ENCODE measurements at places on chromosomes 16 and 17.
A peak's percentile ranks its signal among the peaks of the same experiment; 100 is the strongest.

DNA sequence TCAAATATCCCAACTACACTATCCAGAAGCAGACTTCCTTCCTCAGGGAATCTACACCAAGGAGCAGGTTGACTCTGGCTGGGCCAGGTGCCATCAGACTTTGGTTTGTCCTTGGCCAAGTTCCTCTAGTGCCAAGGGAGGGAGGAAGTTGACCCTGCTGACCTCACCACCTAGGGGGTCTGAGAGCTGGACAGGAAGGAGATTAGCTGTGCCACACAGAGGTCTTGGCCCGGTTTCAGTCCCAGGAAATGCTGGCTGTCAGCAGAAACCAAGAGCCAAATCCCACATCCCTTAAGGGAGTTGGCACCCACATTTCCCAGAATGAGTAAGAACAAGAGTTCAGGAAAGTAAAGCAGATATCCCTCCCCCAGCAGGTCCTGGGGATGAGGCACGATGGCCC, 178.2 kb downstream of the SALL1 start:
- no peak for DNase-seq

- no peak for DNase-seq
Measured at GRCh38 chr16:85308611-85309540, 196.6 kb upstream of the CIBAR2 start.

DNA sequence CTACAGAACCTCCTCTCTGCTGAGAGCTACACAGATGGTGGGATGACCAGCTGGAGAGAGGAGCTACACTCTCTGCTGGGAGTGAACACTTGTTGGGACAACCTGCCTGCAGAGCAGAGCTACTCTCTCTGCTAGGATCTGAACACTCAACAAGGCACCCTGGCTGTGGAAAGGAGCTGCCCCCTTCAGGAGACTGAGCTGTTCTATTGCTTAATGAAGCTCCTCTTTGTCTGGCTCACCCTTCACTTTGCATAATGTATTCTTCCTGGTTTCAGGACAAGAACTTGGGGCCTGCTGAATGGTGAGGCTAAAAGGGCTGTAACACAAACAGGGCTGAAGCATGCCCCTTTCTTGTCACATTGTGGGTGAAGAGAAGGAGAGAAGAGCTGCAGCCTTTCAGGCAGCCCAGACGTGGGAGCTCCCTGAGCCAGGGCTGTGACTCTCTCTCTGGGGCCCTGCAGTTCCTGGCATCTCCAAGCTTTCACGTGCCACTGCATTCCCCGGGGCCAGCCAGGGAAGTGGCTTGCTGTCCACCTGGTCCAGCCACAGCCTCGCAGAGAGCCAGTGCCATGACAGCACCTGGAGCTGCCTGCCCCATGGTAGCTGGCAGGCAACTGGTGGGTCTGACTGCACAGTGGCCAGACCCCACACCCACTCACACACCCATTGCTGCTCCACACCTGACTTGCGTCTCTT, 272.8 kb upstream of the KCNJ16 start:
- no peak for DNase-seq

DNA sequence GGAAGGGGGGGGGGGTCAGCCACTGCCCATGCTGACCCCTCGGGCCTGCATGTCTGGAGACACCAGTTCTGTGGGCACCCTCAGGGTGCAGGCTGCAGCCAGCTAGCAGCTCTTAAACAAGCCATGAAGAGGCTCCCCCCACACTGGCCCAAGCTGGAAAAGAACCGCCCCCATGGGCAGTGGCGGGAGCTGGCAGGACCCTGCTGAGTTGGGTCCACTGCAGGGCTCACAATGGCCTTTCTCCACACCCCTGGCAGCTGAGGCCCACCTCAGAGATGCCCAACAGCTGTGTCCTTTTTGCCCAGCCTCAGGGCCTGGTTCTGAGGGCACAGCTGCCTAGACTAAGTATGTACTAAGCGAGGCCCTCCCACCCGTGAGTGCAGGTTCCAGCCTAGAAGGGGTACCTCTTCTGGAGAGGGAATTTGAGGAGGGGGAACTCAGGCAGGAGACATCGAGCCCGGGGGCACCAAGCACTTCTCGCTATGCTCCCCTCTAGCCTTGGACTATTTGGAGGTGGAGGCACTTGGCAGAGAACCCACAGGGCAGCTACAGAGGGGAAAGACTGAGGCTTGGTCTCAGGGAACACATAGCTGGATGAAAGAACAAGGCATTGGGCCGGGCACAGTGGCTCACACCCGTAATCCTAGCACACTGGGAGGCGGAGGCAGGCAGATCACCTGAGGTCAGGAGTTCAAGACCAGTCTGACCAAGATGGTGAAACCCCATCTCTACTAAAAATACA, 3.2 kb downstream of the THRA start:
- no peak for DNase-seq

GRCh38 chr16:21626659-21627277, 25.6 kb downstream of the IGSF6 start:
- DNase-seq = no peak

GRCh38 chr17:6172642-6173330, 102.6 kb downstream of the WSCD1 start:
- DNase-seq = no peak

DNA sequence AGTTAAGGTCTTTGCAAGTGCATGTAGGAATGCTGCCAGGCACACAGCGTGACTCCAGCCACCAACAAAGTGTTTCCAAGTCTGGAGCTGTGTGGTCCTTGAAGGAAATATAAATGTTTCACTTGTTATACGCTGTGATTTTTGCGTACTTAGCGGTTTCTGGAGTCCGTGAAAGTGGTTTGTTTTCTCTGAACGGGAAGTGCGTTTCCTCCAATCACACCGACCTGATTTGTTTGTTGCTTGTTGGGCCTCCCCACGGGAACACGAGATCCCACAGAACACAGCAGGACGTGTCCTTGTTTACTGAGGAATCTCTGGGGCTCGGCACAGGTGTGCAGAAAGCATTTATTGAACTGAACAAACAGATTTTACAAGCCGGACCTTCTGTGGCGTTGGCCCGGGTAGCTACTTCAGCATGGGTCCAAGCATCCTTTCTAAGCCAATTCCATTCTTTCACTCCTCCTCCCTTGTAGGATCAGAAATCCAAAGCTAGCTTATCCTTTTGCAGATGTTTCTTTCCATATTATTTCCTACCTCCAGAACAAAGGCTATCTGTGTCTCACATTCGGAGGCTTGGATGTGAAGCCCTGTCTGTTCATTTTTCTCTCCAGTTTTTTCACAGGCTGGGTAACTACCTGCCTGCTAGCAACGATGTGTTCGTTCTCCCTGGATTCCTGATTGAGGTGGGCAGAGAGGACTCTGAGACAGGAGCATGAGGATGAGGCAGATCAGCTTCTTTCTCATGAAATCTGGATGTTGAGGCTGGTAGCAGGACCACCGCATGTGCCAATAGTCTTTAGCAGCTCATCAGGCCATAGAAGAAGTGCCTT, 44.6 kb downstream of the ABAT start:
- DNase-seq = no peak

DNA sequence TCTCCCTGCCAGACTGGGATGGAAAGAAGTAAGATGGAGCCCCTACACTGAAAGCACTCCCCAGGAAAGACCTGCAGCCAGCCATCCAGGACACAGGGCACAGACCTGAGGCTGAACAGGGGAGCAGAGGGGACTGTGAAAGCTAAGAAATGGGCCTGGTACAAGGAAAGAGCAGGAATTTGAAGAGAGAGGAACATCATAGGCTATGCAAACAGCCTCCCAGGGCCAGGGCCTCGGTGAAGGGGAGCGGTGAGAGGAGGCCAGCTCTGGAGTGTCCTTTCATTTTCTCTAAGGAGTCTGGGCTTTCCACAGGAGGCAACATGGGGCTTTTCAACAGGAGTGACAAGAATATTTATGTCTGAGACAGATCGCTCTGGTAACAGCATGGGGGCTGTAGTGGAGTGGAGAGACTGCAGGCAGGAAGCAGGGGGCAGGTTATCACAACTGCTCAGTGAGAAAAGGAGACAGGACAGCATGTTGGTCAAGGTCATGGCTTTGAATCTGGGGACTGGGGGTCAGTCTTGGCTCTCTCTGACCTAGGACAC, 50.1 kb downstream of the TOM1L2 start:
- no peak for DNase-seq

GRCh38 chr17:69539781-69540319, 125.4 kb downstream of the MAP2K6 start:
- no peak for DNase-seq

- DNase-seq = no peak
Measured at GRCh38 chr16:11869353-11870228, 18.2 kb upstream of the RSL1D1 start.

DNA sequence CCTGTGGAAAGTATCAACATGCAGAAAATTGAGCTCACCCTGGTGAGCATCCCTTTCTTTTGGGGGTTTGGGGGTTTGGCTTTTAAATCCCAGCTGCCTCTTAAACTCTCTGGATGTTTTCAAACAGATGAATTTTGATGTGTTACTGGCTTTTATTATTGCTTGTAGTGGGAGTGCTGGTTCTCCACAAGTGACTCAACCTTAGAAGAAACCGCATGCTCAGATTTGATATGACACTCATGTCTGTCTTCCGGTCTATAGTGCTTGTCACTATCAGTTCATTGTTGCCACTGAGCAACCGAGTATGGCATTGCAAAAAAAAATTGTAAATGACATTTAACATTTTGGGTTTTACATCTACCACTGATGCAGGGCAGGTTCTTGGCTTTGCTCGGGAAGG, 104.5 kb downstream of the HS3ST4 start:
- no peak for DNase-seq

- DNase-seq = no peak
Measured at GRCh38 chr16:67087291-67087690, 22.4 kb upstream of the PHAF1 start.

DNA sequence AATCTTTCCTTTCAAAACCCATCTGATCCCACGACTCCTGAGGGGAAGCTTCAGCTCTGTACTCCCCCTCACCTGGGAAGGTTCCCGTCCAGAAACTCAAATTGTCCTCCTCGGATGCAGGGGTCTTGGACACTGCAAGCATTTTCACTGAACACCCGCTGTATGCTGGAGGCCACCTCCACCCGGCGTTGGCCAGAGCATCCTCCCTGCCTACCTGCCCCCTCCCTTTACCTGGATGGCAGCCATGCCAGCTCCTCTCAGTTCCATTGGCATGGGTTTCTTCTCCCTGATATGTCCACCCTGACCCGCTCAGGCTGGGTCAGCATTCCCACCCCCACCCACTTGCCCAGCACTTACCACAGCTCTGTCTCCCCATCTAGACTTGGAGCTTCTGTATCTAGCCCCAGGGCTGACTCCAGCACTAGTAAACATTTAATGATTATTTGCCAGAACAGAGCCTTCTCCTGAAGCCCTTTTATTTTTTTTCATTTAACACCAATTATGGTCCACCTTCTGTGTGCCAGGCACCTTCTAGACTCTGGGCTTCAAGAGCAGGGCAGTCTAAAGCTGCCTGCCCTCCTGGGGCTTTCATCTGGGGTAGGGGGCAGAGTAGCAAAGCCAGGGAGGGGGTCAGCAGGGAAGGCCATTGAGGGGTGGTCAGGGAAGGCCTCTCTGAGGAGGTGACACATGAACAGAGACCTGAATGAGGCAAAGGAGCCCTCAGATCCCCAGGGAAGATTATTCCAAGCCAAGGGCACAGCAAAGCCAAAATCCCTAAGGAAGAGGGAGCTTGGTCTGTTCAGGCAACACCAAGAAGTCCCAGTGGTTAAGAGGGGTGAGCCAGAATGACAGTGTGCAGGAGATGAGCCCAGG, 8.9 kb upstream of the KRT19 start:
- no peak for DNase-seq

DNA sequence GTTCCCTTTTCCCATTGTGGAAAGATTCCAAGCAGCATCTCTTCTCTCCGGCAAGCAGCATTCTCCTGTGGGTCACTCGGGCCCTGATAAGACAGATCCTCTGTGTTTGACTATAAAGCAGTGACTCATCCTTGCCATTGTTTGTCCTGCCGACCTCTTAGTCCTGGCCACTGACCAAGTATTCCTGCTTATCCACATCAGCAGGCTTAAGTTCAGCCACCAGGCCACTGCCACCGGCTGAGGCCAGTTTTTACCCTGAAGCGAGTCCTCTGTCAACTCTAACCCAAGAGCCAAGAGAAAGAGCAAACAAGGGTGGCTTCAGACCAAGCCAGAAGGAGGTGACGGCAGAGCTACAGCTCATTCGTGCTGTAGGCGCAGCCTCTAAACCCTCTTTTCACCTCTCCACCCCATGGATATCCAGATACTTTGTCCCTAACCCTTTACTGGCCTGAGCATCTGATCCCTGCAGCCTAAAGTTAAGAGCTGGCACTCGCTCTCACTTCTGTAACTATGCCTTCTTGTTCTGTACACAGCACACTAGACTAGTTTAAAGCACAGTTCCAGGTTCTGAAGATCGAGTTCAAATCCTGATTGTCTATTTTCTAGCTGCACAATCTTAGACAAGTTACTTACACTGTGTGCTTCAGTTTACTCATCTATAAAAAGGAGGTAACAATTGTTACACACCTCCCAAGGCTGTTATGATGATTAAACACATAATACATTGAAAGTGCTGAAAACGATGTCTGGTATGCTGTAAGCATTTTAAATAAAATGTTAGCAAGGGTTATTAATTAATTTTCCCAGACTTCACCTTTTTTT, 31.0 kb downstream of the SOX9 start:
- DNase-seq = no peak

- no peak for DNase-seq
Measured at GRCh38 chr17:75552425-75553294, 27.2 kb downstream of the LLGL2 start.

GRCh38 chr16:30185683-30186421, 2.5 kb downstream of the CORO1A start:
- DNase-seq = peak; percentile 67

GRCh38 chr16:86566601-86566965, at the start of gene FOXC2:
TSS of gene FOXC2 (plus strand) at chr16:86566829. CDS start at chr16:86567336, 507 bp downstream.
- peak; percentile 54 for DNase-seq

- DNase-seq = no peak
Measured at GRCh38 chr17:82956146-82956725, 116.4 kb upstream of the ZNF750 start.

- DNase-seq = no peak
Measured at GRCh38 chr17:28956861-28957260, 5.5 kb upstream of the PHF12 start.

DNA sequence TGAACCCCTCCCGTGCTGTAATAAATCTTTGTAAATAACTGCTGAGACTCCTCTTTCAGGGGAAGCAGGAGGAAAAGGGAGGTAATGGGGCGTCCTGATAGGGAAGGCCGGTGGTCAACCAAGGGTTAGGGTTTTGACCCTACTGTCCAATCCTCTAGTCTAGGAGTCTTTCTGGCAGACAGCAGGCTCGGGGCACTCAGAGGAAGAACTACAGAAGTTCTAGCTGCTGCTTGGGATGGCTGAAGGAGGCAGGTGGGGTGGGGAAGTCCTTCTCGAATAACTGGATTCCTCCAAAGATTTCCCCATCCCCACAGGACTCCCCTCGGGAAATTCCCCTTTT, 387 bp upstream of the STARD3 start:
- no peak for DNase-seq

DNA sequence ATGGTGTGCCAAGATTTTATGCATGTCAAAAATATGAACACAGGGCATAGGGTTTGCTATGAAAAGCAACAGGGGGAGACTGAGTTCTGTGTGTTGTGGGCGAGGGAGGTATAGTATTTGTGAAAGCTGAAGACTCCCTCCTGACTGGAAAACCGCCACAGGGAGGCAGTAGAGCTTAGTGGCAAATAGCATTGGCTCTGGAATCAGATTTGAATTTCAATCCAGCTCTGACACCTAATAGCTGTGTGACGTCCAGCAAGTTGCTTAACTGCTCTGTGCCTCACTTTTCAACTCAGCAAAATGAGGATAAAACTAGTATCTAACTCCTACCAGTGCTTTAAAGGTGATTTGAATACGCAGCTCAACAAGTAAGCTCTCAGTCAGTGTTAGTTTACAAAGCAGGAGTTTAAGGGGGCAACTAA, 22.0 kb downstream of the KPNA2 start:
- no peak for DNase-seq

Data from stimulated activated CD4-positive, alpha-beta T cell treated with anti-CD3 and anti-CD28 coated beads, Interleukin-1b, Interleukin-23, amount 100 ng/mL, for 24 hours (primary cell).